Stimulated activated effector memory CD8-positive, alpha-beta T cell treated with anti-CD3 and anti-CD28 coated beads, Interleukin-12 subunit alpha, Interleukin-12 subunit beta, amount 100 ng/mL, for 72 hours (primary cell): ENCODE measurements at places on chromosomes 6 and 20.

DNA sequence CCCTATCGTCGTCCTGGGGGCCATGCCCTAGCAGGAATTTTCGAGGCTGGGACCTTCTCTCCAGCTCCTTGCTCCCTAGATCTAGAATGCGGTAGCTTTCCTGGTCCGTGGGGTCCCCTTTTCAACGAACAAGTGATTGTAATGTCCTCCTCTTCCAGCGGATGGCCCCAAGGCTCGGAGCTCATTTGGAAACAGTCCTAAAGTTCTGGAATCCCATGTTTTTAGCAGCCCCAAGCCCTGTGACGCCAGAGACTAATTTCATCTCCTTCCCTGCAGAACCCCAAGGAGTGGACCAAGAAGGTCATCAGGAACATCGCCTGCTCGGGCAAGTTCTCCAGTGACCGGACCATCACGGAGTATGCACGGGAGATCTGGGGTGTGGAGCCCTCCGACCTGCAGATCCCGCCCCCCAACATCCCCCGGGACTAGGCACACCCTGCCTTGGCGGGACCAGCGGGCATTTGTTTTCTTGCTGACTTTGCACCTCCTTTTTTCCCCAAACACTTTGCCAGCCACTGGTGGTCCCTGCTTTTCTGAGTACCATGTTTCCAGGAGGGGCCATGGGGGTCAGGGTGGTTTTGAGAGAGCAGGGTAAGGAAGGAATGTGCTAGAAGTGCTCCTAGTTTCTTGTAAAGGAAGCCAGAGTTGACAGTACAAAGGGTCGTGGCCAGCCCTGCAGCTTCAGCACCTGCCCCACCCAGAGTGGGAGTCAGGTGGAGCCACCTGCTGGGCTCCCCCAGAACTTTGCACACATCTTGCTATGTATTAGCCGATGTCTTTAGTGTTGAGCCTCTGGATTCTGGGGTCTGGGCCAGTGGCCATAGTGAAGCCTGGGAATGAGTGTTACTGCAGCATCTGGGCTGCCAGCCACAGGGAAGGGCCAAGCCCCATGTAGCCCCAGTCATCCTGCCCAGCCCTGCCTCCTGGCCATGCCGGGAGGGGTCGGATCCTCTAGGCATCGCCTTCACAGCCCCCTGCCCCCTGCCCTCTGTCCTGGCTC is 48.5 kb downstream of the PYGB start:
- DNase-seq, result no peak

DNA sequence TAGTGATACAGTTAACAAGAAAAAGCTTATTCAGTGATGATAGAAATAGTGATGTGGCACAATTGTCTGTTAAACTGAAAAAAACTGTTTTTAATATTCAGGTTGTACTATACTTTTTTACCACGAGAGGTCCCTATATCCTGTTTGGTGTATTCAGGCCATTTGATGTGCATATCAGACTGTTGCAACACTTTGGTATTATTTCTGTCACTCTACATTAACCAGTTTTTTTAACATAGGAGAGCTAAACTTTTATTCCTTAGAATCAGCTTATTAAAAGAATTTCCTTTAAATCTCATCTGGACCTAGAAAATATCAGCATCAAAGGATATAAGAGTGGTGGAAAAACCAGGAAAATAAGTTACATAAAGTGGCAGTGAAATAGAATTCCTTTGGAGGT is 36.8 kb downstream of the TSPYL4 start:
- DNase-seq, result no peak

DNA sequence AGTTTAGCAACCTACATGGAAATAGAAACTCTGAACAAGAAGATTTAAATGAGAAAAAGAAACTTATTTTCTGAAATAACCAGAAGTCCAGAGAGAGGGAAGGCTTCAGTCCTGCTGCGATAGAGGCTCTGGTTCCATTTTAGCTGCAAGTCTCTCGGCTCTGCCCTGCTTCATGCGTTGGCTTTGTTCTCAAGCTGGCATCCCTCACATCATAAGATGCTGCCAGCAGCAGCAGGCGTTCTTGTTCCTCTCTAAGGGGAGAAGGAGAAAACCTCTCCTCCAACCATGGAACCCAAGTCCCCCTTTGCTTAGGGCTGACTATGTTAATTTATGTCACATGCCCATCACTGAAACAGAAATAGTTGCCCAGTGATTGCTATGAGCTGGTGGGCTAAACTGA is 46.4 kb upstream of the PMEPA1 start:
- no peak for DNase-seq

DNA sequence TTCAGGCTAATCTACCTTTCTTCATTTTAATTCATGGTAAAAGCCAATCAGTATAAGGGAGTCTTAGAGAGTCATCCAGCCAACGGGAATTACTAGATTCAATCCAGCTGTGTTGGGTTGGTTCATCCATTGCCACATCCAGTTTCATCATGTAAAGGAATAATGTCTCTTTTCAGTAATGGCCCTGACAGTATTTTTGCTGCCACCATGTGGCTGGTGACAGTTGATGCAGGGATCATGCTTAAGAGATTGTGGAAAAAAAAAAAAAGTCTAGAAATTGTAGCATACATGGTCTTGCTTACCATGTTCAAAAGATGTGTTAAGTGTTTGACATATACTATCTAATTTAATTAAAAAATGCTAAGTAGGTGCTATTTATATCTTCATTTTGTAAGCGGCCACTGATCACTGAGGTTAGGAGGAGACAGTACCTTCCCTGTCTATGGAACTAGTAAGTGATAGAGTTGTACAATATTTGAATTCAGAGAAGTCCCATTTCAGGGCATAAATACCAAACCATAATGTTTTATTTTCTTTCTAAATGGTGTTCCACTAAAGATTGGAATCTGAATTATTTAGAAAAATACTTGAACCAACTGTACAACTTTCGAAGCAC is 135.9 kb downstream of the KHDRBS2 start:
- DNase-seq, result no peak

- DNase-seq, result no peak
Observed at GRCh38 chr6:105649192-105649591, 246.3 kb upstream of the PREP start.
